Smooth muscle cell of trachea (primary cell): ENCODE measurements at places on chromosomes 2 and 18. TPM values are rescaled to one million over a fixed set of nuclear protein-coding genes. Genes with fewer than 3 reads are reported as not detected.

CNTNAP5 gene
- total RNA-seq: not detected in 2 replicates

ANKRD29 gene
- 8.6 and 15.5 TPM in 2 replicates for total RNA-seq

CCDC85A gene
- 0.66 and 0.73 TPM in 2 replicates for total RNA-seq

CFAP221 gene
- total RNA-seq: not detected in 2 replicates

SAG gene
- not detected in 2 replicates for total RNA-seq
